ENCODE measurements at places on chromosomes 7 and 10.

GRCh38 chr7:141133646-141134045 lies 59.8 kb downstream of the TMEM178B start:
- DNase-seq: no peak

GRCh38 chr10:103833731-103834365 lies 21.5 kb downstream of the SH3PXD2A start:
- no peak for DNase-seq

- no peak for DNase-seq
These were observed 61.1 kb downstream of the JCAD start for GRCh38 chr10:29998142-29998808.

- no peak for DNase-seq
These were observed 137.0 kb upstream of the FGFR2 start for GRCh38 chr10:121735263-121735662.

DNA sequence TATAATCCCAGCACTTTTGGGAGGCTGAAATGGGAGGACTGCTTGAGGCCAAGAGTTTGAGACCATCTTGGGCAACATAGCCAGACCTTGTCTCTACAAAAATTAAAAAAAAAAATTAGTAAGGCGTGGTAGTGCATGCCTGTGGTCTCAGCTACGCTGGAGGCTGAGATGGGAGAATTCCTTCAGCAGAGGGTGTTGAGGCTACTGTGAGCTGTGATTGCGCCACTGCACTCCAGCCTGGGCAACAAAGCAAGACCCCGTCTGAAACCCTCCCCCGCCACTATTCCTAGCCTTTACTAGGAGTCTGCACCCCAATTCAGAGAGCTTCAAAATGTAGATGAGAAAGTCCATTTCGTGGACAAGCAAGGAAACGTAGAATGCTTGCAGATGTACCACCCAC lies 95.2 kb downstream of the PRPF18 start:
- DNase-seq: no peak
